Cortex of kidney (tissue), 1 donor: ENCODE measurements at places on chromosomes 16 and 17.

GRCh38 chr16:86287664-86288201, 222.6 kb upstream of the FOXF1 start:
- DNase-seq, result no peak

- no peak for DNase-seq
These were observed 4.5 kb upstream of the TSPOAP1 start for GRCh38 chr17:58332778-58333735.

DNA sequence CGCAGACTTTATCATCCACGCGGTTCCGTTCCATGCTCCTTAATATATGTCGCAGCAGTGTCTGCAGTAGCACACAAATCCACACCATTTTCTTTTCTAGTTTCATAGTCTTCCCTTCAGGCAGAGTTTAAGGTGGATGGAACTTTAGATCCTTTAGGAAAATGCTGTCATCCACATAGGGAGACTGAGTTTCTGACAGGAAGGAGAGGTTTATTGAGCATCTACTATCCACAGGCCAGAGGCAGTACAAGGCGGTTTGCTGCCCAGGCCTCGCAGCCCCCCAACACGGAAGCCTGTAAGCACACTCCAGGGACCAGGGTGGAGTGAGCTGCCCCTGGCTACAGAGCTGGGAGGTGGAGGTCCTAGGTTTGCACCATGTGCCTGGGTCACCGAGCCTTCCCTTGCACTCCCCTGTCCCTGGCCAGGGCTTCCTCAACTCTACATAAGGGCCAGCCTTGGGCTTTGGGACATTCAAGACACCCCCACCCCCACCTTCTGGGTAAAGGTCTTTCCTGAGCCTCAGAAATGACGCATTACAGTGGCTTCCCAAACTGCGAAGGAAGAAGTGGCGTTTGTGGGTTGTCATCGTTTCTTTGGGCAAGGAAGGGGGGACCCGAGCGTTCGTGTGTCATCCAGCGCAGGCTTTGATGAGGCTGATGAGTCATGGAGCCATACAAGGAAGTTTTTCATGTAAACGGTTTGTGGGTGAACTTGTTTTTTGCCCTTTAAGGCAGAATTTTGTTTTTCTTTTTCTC, 146.5 kb upstream of the PLCG2 start:
- DNase-seq, result no peak

GRCh38 chr16:49414671-49415070, 41.1 kb downstream of the C16orf78 start:
- DNase-seq, result no peak
